ENCODE measurements at places on chromosomes 12 and 14.

DNA sequence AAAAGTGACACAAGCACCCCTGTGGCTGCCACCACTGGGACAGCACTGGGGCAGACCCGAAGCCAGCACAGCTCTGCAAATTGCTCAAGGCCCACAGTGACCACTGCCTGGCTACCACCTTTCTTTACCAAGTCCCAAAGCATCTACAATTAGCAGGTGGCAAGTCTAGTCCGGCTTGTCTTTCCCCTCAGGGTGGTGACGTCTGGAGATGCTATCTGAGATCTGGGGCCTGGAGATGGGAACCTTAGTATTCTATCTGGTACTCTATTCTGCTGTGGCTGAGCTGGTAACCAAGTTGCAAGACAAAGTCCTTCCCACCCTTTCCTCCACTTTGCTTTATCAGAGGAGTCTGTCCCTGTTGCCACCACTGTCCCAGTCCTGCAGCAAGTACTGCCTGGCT lies 1010.1 kb upstream of the FLRT2 start:
- no peak for DNase-seq

- no peak for DNase-seq
Observed at GRCh38 chr14:50678163-50678562, 10.1 kb upstream of the SAV1 start.

- no peak for DNase-seq
Observed at GRCh38 chr12:94795520-94795919, 145.2 kb upstream of the TMCC3 start.

DNA sequence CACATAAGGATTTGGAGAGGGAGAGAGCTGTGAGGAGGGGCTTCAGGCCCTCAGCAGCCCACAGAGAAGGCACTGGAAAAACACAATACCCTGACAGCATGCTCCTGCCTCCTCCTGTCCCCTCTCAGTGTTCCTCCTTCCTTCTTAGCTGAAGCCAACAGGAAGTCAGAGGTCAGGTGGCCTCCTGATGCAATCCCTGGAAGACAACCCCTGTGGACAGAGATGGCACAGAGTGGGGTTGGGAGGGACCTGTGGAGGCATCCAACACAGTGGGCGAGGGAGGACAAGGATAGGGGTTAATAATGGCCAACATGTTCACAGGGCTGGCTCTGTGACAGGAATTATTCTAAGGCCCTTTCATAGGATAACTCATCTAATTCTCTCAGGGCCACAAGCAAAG lies 15.4 kb upstream of the IFI27L2 start:
- no peak for DNase-seq

GRCh38 chr12:119060847-119061796 lies 79.8 kb downstream of the SRRM4 start:
- DNase-seq: no peak

- no peak for DNase-seq
Observed at GRCh38 chr12:97487470-97487869, 24.9 kb downstream of the RMST start.

- no peak for DNase-seq
Observed at GRCh38 chr12:6266541-6266966, 43.9 kb upstream of the PLEKHG6 start.

Measured in activated CD8-positive, alpha-beta memory T cell treated with anti-CD3 and anti-CD28 coated beads for 4 hours (primary cell).